ENCODE measurements at places on chromosomes 2 and 18. TPM values are rescaled to one million over a fixed set of nuclear protein-coding genes. Genes with fewer than 3 reads are reported as not detected.

The NOTO gene
- not detected for total RNA-seq

The CAPG gene
- 22.4 TPM for total RNA-seq

The IL1RL2 gene
- not detected for total RNA-seq

The ZNF638 gene
- 167 TPM for total RNA-seq

The ATIC gene
- 34.5 TPM for total RNA-seq

The PAIP2B gene
- 2.1 TPM for total RNA-seq

All from Peyer's patch (tissue), 4 donors.